ENCODE measurements at places on chromosomes 16 and 17. TPM values are rescaled to one million over a fixed set of nuclear protein-coding genes. Genes with fewer than 3 reads are reported as not detected.

DNA sequence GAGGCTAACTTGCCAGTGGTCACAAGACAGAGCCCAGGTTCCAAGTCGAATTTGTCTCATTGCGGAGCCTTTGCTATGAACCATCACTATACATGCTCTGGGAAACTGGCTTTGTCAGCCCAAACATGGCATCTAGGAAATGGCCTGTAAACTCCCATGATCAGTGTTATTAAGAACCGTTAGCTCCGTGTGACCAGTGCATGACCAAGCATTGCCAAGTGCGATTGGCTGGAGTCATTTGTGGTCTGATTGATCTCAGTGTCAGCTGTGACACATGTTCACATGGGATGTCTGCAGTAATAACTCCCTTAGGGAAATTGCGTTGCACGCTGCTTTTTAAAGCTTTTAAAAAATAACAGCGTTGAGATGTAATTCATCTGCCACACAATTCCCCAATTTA lies 18.6 kb upstream of the CDH3 start:
- H3K27me3 ChIP-seq: no peaks in the 10 kb centered on the region
- H3K36me3 ChIP-seq: no peaks in the 10 kb centered on the region
- H3K4me3 ChIP-seq: no peak overlapping the region
- no peaks in the 10 kb centered on the region for H3K4me1 ChIP-seq
- peak; percentile 54 for DNase-seq

DNA sequence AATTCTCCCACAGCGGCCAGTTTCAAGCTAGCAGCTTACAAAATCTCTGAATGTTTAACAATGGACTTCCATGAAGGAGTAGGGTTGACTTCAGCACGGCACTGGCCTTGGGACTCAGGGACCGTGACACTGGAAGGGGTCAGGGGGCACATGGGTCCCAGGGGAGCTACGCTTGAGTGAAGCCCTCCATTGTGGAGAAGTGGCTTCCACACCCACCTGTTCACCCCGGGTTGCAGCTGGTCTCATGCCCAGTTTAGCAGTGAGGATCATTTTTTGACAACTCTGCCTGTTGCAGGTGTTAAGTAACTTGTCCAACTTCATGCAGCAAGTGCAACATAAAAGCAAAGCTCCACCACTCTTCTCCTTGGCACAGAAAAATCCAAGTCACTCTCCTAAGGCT lies 510.2 kb downstream of the CDH13 start:
- no peak overlapping the region for H3K27ac ChIP-seq
- H3K4me3 ChIP-seq: peak overlapping the region; percentile 74
- H3K36me3 ChIP-seq: no peaks in the 10 kb centered on the region
- no peak for DNase-seq

DNA sequence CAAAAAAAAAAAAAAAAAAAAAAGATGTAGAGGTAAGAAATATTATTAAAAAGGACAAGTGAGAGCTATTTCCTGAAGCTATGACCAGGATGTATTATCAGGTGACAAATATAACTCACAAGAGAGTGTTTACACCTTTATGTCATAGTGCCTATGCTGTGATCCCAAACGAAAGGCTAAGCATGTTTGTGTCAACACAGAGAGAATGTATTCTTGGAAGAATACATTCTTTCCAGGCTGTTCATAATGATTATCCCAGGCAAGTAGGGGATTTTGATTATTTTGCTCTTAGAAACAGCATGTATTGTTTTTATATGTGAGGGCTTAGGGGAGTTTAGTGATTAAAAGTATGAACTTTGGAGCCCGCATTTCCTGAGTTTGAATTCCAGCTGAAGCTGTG lies 175.0 kb downstream of the SPECC1 start:
- no peak for DNase-seq
- H3K27me3 ChIP-seq: no peaks in the 10 kb centered on the region
- no peak overlapping the region for H3K27ac ChIP-seq
- no peak overlapping the region for H3K4me3 ChIP-seq

- no peaks in the 10 kb centered on the region for H3K27me3 ChIP-seq
- peak overlapping the region; percentile 95 for H3K4me3 ChIP-seq
- H3K4me1 ChIP-seq: peaks cover 30% of the 10 kb centered on the region
- peak overlapping the region; percentile 90 for H3K27ac ChIP-seq
- peaks cover 14% of the 10 kb centered on the region for H3K36me3 ChIP-seq
Observed at GRCh38 chr16:69566981-69567680, 1.4 kb downstream of the NFAT5 start.

DNA sequence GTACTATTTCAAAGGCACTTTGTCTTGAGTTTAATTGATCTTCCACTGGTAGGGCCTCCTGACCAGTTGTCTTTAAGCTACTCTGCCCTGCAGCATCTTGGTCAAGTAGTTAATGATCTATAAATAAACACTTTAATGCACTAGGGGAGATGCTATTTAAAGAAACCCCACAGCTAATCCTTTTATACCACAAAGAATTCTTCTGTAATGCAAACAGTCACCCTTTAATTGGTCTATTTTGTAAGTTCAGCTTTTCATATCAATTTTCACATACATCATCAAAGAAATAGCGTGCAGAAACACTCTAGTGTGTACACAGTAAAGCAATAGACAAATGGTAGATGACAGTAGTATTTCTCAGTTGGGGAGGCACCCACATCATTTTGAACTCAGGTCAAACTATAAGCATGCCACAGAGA lies 70.3 kb downstream of the PMP22 start:
- no peaks in the 10 kb centered on the region for H3K36me3 ChIP-seq
- H3K27ac ChIP-seq: no peak overlapping the region
- no peaks in the 10 kb centered on the region for H3K4me1 ChIP-seq
- no peak overlapping the region for H3K4me3 ChIP-seq

SLC6A2 gene
- not detected for total RNA-seq

- H3K27ac ChIP-seq: no peak overlapping the region
- H3K4me1 ChIP-seq: no peaks in the 10 kb centered on the region
- no peak overlapping the region for H3K4me3 ChIP-seq
- H3K36me3 ChIP-seq: no peaks in the 10 kb centered on the region
Observed at GRCh38 chr16:74713876-74714275, 13.2 kb upstream of the MLKL start.

KRTAP17-1 gene
- not detected for total RNA-seq

HOXB1 gene
- not detected for total RNA-seq

- H3K27me3 ChIP-seq: peaks cover 13% of the 10 kb centered on the region
- no peaks in the 10 kb centered on the region for H3K36me3 ChIP-seq
- no peak overlapping the region for H3K4me3 ChIP-seq
- H3K4me1 ChIP-seq: no peaks in the 10 kb centered on the region
- DNase-seq: peak; percentile 74
Observed at GRCh38 chr17:79930877-79931816, 91.9 kb upstream of the CBX4 start.

DNA sequence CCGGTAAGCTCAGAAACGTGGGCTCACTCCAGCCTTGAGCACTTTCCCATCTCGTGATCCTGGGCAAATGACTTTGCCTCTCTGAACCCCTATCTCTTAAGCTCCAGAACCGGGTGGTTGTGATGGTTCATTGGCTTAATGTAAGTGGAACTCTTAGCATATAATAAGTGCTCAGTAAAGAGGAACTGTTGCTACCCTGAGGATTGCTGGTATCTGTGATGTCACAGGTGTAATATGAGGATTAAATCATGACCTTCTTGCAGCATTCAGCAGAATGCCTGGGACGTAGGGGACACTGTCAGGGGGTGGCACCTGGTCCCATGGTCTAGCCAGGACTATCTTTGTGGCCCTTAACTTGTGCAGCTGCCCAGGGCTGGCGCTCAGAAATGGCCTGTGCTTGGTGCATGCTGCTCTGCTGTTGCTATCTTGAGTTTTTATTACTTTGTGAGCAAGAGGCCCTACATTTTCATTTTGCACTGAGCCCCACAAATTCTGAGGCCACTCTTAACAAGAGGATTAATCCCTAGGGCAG lies 68.8 kb downstream of the SREBF1 start:
- no peaks in the 10 kb centered on the region for H3K4me1 ChIP-seq
- H3K27ac ChIP-seq: no peak overlapping the region
- DNase-seq: no peak
- H3K36me3 ChIP-seq: no peaks in the 10 kb centered on the region
- no peaks in the 10 kb centered on the region for H3K27me3 ChIP-seq

- peaks cover 24% of the 10 kb centered on the region for H3K36me3 ChIP-seq
- H3K4me1 ChIP-seq: peaks cover 51% of the 10 kb centered on the region
- no peak overlapping the region for H3K4me3 ChIP-seq
Observed at GRCh38 chr16:21625026-21625425, 25.6 kb downstream of the METTL9 start.

GRCh38 chr16:85126705-85127378 lies 14.6 kb upstream of the CIBAR2 start:
- peak overlapping the region; percentile 26 for H3K27ac ChIP-seq
- H3K4me3 ChIP-seq: peak overlapping the region; percentile 27
- peak; percentile 85 for DNase-seq
- H3K36me3 ChIP-seq: no peaks in the 10 kb centered on the region
- H3K4me1 ChIP-seq: peaks cover 28% of the 10 kb centered on the region

DNA sequence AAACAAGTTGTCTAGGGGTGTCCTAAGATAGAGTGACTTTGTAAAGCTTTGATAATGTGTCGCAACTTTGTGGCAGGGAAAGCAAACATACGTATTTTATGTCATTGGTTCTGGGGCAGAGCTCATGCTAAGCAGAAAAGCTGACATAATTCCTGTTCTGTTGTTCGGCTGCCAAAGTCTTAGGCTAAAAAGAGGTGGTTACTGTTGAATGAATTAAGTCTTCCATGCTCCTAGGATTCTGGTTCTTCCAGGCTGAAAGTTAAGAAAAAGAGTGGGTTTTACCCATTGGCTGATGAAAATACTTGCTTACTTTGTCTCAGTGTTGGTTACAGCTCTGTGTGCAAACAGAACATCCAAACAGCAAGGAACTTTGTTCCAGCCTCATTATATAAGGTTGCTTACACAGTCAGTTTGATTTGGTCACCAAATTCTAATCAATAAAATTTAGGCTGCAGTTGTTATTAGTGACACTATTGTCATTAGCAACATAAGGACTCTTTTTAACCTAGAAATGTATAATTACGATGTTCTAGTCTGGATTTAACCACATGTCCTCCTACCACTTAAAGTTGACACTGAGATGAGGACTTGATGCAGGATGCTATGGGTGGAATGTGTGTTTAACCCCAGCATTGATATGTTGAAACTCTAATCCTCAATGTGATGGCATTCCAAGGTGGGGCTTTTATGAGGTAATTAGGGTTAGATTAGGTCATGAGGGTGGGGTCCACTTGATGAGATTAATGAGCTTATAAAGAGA lies 114.0 kb upstream of the GOT2 start:
- H3K27ac ChIP-seq: no peak overlapping the region
- H3K27me3 ChIP-seq: no peaks in the 10 kb centered on the region
- no peak overlapping the region for H3K4me3 ChIP-seq
- no peaks in the 10 kb centered on the region for H3K36me3 ChIP-seq

DNA sequence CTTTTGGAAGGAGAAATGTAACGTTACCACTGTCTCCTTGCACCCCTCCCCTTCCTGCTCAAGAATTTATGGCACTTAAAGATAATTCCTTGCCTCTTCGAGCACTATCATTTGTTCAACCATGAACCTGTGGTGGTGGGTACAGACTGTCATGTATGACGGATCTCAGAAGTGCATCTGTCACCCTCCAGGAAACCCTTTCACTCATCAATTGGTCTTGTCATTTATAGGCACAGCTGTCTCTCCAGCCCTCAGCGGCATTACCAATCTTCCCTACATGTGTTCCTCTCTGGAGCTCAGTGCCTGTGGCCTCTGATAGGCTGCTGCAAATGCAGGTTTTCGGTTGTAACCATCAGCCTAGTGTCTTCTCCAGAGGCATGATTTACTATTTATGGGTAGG lies 15.0 kb downstream of the CNTNAP4 start:
- no peaks in the 10 kb centered on the region for H3K36me3 ChIP-seq
- H3K27ac ChIP-seq: no peak overlapping the region
- no peak overlapping the region for H3K4me3 ChIP-seq
- H3K4me1 ChIP-seq: no peaks in the 10 kb centered on the region

- peaks cover 1% of the 10 kb centered on the region for H3K4me1 ChIP-seq
- H3K4me3 ChIP-seq: no peak overlapping the region
- no peak overlapping the region for H3K27ac ChIP-seq
- no peak for DNase-seq
Observed at GRCh38 chr17:67983383-67983688, 12.9 kb downstream of the C17orf58 start.

MSRB1 gene
- total RNA-seq: 13.9 TPM

WNT3 gene
- total RNA-seq: 3.0 TPM

DNA sequence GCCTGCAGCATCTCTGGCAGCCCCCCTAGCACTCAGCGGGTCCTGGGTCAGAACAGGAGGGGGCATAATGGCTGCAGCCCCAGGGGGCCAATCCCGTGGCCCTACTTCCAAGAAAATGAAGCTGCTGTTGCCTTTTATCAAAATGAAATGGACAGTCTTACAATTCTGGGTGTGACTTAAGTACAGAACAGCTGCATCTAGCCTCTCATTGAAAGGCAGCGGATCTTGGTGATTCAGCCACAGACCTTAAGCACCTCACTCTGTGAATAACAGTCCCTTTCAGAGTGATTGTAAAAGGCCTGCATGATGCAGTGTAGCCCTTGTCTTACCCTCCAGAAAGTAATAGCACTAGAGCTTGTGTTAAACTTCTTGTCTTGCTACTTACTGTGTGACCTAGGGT lies 11.5 kb upstream of the UMOD start:
- H3K4me3 ChIP-seq: no peak overlapping the region
- H3K27ac ChIP-seq: no peak overlapping the region
- no peaks in the 10 kb centered on the region for H3K4me1 ChIP-seq

GRCh38 chr16:70715055-70715858 lies 29.4 kb upstream of the MTSS2 start:
- peaks cover 26% of the 10 kb centered on the region for H3K4me1 ChIP-seq
- peak overlapping the region; percentile 93 for H3K27ac ChIP-seq
- no peaks in the 10 kb centered on the region for H3K27me3 ChIP-seq

DNA sequence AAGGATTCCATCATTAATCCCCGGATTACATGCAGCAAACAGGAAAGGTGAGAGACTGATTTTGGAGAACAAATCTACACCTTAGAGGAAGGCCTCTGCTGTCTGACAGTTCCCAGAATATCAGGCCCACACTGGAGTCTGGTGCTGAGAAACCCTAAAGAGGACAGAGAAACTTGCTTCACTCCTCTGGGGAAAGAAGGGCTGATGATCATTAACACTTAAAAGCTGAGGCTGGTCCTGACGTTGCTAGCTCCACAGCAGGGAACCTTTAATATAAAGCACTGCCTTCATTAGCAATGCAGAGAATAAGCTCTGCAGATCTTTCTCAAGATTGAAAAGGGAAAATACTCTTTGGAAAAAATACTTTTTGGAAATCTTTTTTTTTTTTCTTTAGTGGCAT lies 1472.4 kb upstream of the GOT2 start:
- H3K4me3 ChIP-seq: no peak overlapping the region
- no peak overlapping the region for H3K27ac ChIP-seq
- no peak for DNase-seq
- no peaks in the 10 kb centered on the region for H3K27me3 ChIP-seq

DNA sequence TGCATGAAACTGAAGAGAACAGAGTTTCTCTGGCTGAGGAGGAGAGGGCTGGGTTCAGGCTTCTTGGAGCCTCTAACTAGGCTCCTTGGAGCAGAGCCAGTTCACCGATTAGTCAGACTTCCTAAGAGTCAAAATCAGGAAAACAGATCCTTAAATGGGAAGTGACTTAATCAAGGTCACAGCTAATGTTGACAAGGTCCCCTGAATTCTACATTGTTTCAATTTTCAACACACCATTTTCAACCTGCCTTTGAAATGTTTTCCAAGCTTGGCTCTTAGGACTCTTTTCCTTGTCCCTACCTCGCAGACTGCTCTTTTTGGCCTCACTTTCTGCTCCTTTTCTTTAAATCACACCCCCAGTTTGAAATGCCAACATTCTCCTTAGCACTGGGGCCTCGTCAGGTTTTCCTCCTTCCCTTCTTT lies 16.3 kb downstream of the MYL4 start:
- peak overlapping the region; percentile 48 for H3K27ac ChIP-seq
- peak; percentile 95 for DNase-seq
- H3K4me1 ChIP-seq: peaks cover 24% of the 10 kb centered on the region
- no peaks in the 10 kb centered on the region for H3K27me3 ChIP-seq
- H3K36me3 ChIP-seq: no peaks in the 10 kb centered on the region

Measured in GM23248 (cell line).